ENCODE measurements at places on chromosomes 11 and 22.
A peak's percentile ranks its signal among the peaks of the same experiment; 100 is the strongest.

GRCh38 chr11:41405812-41406211, 53.6 kb downstream of the LRRC4C start:
- no peak for DNase-seq

GRCh38 chr11:63838150-63838677, 696 bp upstream of the MARK2 start:
- DNase-seq, result no peak

DNA sequence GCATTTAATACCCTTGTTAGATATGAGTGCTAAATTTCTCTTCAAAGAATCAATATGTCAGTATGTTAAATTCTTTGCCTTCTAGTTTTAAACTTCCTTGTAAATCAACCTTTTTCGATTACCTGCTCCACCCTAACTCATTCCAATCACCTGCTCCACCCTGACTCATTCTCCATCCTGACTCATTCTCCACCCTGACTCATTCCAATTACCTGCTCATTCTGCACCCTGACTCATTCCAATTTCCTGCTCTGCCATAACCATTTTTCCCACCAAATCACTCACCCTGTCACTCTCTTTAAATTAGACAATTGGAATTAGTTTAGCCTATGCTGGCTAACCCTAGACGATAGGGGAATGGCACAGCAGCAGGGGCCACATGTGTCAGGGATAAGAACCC, 519.5 kb upstream of the LRRC4C start:
- DNase-seq, result no peak

GRCh38 chr11:86159581-86159891, 85.0 kb upstream of the EED start:
- no peak for DNase-seq

GRCh38 chr22:38214302-38215056, 12.7 kb downstream of the MAFF start:
- peak; percentile 80 for DNase-seq

DNA sequence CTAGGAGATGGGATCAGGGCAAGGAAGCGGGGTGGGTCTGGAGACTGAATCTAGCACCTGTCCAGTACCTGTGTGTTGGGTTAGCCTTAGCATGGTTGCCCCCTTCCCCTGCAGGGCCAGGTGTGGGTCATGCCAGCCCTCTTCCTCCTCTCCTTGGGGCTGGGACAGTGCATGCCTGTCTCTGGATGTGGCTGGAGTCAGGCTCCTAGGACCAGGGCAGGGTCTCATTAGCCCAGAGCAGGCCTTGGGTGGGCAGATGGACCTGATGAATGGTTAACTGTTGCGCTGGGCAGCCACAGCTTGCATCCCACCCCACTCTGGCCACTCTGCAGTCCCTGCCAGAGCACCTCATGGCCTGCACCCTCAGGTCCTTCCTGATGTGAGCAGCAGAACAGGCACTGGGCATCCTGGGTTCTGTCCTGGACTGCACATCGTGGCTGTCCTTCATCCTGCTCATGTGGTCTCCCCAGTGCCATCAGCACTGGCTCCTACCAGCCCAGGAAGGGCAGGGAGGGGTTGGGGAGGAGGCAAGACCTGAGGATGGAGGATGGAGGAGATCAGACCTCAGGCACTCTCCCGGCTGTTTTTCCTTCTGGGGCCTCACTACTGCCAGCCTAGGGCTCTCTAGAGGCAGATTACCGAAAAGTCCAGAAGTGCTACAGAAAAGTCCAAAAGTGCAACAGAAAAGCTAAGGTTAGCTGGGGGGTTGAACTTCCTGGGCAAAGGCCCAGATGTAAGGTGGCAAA, 12.8 kb upstream of the CHRM1 start:
- peak; percentile 54 for DNase-seq

- DNase-seq, result no peak
Measured at GRCh38 chr11:69301455-69302401, 7.8 kb downstream of the MYEOV start.

GRCh38 chr11:120023551-120023950, 114.4 kb downstream of the TRIM29 start:
- no peak for DNase-seq

GRCh38 chr11:67996622-67997474, 7.0 kb downstream of the UNC93B1 start:
- peak; percentile 76 for DNase-seq

DNA sequence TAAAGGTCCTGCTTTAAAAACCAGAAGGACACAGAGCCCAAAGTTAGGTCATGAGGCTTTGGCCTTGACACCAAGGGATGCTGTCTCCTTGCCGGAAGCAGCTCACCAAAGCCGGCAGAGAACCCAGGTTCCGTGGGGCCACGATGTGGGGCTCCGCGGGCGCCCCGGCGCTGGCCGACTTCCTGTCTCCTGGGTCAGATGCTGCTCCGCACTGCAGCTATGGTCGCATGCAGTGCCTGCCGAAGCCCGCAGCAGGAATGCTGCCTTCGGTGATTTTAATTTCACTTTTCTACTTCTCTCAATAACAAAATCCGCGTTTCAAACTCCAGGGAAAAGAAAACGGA, 454 bp upstream of the OTUB1 start:
- DNase-seq, result no peak

GRCh38 chr22:29268511-29269229, 602 bp downstream of the EWSR1 start:
- peak; percentile 85 for DNase-seq

- no peak for DNase-seq
Measured at GRCh38 chr11:3614742-3615171, 27.0 kb downstream of the ART5 start.

- DNase-seq, result no peak
Measured at GRCh38 chr11:72625691-72626413, 48.4 kb downstream of the PDE2A start.

Data from left forelimb (tissue), 1 donor.